ENCODE measurements at places on chromosomes 11 and 22.

- H3K27me3 ChIP-seq: no peaks in the 10 kb centered on the region
- peaks cover 42% of the 10 kb centered on the region for H3K36me3 ChIP-seq
- no peak overlapping the region for H3K4me3 ChIP-seq
- DNase-seq: no peak
- no peaks in the 10 kb centered on the region for H3K4me1 ChIP-seq
Observed at GRCh38 chr11:8671651-8672062, 10.8 kb downstream of the TRIM66 start.

GRCh38 chr11:128505449-128506065 is 81.8 kb downstream of the ETS1 start:
- H3K27ac ChIP-seq: peak overlapping the region; percentile 95
- H3K27me3 ChIP-seq: no peaks in the 10 kb centered on the region
- H3K4me3 ChIP-seq: peak overlapping the region; percentile 89
- DNase-seq: no peak
- H3K4me1 ChIP-seq: peaks cover 100% of the 10 kb centered on the region

- no peak overlapping the region for H3K27ac ChIP-seq
- no peaks in the 10 kb centered on the region for H3K36me3 ChIP-seq
- no peak overlapping the region for H3K4me3 ChIP-seq
- DNase-seq: no peak
Observed at GRCh38 chr11:133669371-133670053, 137.2 kb upstream of the OPCML start.

DNA sequence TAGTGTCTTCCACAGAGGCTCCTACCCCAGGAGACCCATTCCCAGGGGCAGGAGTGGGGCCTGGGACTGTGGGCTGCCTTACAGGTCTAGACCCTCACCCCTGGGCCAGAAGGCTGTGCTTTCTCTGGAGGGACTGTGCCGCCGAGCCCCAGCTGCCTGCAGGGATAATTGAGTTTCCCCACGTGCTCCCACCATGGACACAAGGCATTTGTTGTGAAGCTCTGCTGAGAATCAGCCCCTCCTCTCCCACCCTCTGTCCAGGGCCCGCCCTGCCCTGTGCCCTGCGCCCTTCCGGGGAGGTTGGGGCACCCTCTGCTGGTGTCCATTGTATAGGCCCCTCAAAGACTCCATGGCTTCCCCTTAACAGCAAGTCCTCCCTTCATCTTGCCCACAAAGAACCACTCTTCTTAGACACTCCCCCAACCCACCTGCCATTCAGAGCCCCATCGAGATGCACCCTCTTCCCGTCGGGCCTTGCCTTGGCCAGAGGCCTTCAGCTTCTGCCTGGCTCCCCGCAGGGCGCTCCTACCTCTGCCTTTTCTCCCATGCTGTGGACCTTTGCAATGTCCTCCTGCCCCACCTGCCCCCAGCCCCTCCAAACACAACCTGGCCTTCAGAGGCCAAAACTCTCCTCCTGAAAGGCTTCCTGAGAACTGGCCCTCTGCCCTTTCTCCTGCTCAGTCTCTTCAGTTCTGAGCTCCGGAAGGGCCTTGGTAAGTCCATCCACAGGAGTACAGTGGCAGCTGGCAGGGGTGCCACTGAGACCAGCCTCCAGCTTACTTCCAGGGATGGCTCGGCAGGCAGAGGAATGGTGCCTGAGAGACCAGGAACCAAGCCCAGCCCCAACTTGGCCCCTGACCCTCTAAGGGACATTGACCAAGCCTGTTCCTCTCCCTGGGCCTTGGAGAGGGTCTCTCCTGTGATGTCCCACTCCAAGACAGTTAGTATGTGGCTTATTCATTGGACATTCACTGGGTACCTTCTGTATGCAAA is 22.4 kb downstream of the DUSP8 start:
- no peak overlapping the region for H3K27ac ChIP-seq
- H3K4me1 ChIP-seq: peaks cover 6% of the 10 kb centered on the region
- H3K4me3 ChIP-seq: no peak overlapping the region
- H3K27me3 ChIP-seq: peaks cover 13% of the 10 kb centered on the region
- DNase-seq: no peak
- no peaks in the 10 kb centered on the region for H3K36me3 ChIP-seq

GRCh38 chr11:25535467-25536272 is 796.3 kb upstream of the ANO3 start:
- DNase-seq: no peak
- no peaks in the 10 kb centered on the region for H3K27me3 ChIP-seq
- H3K4me1 ChIP-seq: no peaks in the 10 kb centered on the region
- H3K4me3 ChIP-seq: no peak overlapping the region
- H3K36me3 ChIP-seq: no peaks in the 10 kb centered on the region

DNA sequence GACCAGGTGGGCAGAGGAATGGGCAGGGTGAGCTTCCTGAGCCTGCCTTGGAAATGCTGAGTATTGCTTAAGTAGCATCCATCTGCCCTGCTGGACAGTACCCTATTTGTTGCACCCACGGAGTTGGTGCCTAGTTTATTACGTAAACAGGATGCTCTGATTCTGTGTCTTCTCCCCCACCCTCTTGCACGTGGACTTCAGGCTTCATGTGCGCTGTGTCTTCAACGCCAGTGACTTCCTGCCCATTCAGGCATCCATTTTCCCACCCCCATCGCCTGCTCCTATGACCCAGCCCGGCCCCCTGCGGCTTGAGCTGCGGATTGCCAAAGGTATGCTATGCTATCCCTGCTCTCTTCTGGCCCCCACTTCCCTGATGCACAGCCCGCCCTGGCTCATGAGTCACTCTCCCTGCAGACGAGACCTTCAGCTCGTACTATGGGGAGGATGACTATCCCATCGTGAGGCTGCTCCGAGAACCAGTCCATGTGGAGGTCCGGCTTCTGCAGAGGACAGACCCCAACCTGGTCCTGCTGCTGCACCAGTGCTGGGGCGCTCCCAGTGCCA is 5.7 kb downstream of the ZP1 start:
- H3K27ac ChIP-seq: peak overlapping the region; percentile 81
- no peak for DNase-seq
- no peaks in the 10 kb centered on the region for H3K27me3 ChIP-seq
- peaks cover 49% of the 10 kb centered on the region for H3K4me1 ChIP-seq
- peak overlapping the region; percentile 20 for H3K4me3 ChIP-seq
- no peaks in the 10 kb centered on the region for H3K36me3 ChIP-seq

DNA sequence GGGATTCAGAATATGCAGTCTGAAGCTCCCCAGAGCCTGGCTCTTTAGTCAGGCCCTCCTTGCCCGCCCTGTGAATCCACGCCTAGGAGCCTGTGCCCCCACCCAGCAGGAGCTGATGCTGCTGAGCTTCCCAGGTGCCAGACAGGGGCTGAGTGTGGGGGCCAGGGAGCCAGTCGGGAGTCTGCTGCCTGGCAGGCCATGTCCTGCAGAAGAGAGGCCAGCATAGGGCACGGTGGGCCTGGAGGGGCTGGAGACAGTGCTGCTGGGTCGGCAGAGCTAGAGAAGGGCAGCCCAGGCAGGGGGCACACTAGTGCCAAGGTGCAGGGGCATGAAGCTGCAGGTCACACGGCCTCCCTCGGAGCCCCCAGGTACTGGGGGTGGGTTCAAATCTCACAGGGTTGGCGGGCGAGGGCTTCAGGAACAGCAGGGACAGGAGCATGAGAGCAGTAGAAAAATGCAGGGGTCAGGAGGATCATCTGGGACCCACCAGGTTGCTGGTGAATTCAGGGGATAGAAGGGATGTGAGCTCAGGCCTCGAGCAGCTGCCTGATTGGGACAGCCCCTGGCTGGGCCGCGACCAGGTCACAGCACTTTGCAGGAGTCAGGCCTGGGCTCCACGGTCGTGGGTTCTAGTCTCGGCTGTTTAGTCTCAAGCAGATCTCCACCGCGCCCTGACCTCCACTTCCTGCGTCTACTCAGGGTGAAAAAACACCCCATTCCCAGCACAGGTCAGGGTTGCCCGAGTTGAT is 4.1 kb upstream of the SEPTIN5 start:
- no peak for DNase-seq
- peak overlapping the region; percentile 9 for H3K27ac ChIP-seq

- no peak overlapping the region for H3K4me3 ChIP-seq
- H3K27ac ChIP-seq: no peak overlapping the region
- peaks cover 20% of the 10 kb centered on the region for H3K27me3 ChIP-seq
- DNase-seq: no peak
- H3K4me1 ChIP-seq: no peaks in the 10 kb centered on the region
Observed at GRCh38 chr22:45562102-45562501, 59.4 kb downstream of the FBLN1 start.

DNA sequence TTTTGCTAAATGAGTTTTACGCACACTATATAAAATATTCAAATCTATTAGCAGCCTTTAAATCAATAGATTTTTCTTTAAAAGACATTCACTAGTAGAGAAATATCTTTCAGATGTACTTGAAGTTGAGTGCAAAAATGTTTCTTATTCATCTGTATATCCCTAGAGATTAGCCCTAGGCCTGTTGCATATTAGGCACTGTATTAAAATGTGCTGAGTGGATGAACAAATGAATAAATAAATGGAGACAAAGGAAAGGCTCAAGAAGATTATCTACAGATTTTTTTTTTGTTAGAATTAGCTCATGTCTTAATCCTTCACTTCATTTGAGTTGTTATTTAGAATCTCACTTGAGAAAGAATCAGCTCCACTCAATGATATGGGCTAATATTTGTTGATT is 12.0 kb upstream of the MMP13 start:
- H3K4me1 ChIP-seq: no peaks in the 10 kb centered on the region
- H3K36me3 ChIP-seq: no peaks in the 10 kb centered on the region
- no peak for DNase-seq
- no peak overlapping the region for H3K27ac ChIP-seq

Measured in naive thymus-derived CD8-positive, alpha-beta T cell (primary cell).